ENCODE measurements at places on chromosomes 5 and 9.

DNA sequence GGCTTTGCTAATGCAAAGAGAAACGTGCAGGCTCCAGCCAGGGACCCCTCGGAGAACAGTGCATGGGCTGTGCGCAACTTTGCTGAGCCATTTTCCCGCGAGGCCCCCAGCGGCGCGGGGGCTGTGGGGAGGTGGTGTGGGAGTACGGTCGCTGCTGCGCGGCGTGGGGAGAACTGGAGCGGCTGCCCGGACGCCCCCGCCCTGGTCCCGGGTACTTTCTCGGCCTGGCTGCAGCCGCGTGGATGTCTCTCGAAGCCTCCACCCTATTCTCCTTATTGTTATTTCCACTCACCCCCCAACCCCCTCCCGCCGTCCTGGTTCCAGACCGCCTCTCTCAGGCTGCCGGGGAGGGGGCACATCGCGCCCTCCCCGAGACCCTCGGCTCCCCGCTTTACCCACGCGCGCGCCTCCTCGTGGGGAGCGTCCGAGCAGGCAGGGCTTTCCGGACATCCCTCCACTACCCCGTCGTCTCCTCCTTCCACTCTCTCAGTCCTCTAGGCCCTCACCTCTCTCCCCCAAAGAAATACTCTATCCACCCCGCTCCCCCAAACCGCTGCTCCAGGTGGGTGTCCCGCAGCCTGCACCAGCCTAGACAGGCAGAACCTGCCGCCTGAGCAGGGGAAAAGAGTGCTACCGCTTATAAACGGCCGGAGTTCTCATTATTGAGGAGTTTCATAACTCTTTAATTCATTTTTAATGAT, 68.6 kb upstream of the TBCA start:
- H3K27ac ChIP-seq = no peak overlapping the region
- H3K36me3 ChIP-seq = no peaks in the 10 kb centered on the region

DNA sequence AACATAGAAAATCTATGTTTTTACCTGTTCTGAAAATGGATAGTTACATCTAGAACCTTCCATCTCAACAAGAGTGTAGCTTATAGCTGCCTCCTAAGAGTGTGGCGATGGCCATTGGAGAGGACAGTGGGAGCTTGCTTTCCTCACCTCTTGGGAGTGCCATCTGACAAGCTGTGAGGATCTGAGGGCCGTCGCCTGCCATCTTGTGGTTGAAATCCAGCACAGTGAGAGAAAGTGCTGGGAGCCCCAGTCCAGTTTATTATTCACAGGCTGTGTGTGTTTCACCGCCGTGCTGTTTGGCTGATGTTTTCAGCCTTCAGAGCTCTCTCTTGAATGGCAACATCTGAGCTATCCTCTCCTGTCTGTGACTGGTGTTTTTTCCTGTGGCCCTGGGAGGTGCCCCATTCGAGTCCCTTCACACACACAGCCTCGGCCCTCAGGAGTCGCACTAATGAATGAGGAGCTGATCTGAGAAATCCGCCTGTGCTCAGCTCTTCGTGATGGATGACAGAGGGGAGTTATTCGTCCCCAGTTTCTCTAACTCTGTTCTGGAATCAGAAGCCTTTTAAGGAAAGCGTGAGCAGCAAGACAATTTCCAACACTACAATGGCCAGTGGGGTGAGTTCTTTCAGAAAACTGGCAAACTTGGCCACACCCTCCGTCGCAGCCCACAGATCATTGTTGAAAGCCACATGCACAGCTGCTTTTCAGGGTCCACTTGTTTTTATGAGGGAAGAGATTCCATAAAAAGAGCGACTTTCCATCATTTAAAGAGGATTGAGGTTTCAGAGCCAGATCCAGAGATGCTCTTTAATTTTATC, 170.3 kb downstream of the PDZD2 start:
- no peak overlapping the region for H3K27ac ChIP-seq
- no peaks in the 10 kb centered on the region for H3K36me3 ChIP-seq
- H3K4me3 ChIP-seq = no peak overlapping the region
- H3K4me1 ChIP-seq = no peaks in the 10 kb centered on the region

DNA sequence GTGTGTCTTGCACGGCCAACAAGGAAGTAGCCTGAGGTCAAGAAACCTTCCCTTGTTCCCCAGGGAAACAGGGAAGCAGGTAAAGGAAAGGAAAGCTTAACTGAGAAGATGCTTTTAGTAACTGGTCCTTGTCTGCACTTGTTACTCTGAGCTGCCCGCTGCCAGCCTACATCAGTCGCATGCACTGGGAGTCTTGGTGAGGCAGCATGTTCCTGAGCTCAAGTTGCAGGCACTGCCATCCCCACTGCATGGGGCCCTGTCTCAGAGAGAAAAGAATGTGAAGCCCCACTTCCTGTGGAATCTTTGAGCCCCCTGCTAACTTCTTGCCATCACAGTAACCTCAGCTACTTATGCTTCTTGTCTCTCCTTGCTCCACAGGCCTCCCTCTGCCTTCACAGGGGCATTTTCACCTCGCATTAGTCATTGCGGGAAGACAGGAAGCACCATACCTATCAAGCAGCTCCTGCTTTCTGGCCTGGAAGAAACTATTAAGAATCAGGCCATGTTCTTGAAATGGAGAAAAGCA, 344.1 kb upstream of the ADAMTSL1 start:
- no peak overlapping the region for H3K4me3 ChIP-seq
- no peak overlapping the region for H3K27ac ChIP-seq
- H3K4me1 ChIP-seq = no peaks in the 10 kb centered on the region
- no peak for DNase-seq
- H3K36me3 ChIP-seq = no peaks in the 10 kb centered on the region

DNA sequence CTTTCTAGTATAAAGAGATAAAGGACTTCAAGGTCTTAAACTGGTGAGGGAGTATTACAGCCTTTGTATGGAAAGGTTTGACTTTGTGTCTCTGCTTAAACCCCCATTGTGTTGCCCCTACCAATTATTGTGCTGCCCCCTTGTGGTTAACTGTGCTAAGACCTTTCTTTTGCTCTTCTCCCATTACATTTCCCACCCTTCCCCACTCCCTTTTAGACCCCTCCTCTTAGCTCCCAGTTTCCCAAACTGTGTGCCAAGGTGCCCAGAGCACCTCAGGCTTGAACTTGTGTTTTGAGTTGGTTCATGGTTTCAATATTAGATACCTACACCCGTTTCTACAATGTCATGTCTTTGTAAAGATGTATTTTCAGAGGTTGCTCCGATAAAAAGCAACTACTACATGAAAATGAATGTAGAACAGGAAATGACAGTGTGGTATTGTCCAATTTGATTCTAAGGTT, 2.9 kb downstream of the JAK2 start:
- peak overlapping the region; percentile 46 for H3K27ac ChIP-seq
- peak overlapping the region; percentile 73 for H3K4me3 ChIP-seq
- DNase-seq = no peak
- H3K36me3 ChIP-seq = peaks cover 16% of the 10 kb centered on the region
- H3K27me3 ChIP-seq = no peaks in the 10 kb centered on the region
- peaks cover 40% of the 10 kb centered on the region for H3K4me1 ChIP-seq

GRCh38 chr9:131385296-131385695, 8.6 kb upstream of the PRRC2B start:
- H3K27ac ChIP-seq = no peak overlapping the region
- no peak overlapping the region for H3K4me3 ChIP-seq
- H3K4me1 ChIP-seq = no peaks in the 10 kb centered on the region
- H3K27me3 ChIP-seq = no peaks in the 10 kb centered on the region
- no peak for DNase-seq

- no peak overlapping the region for H3K27ac ChIP-seq
- H3K4me1 ChIP-seq = no peaks in the 10 kb centered on the region
- no peak for DNase-seq
- no peak overlapping the region for H3K4me3 ChIP-seq
- H3K36me3 ChIP-seq = peaks cover 7% of the 10 kb centered on the region
- no peaks in the 10 kb centered on the region for H3K27me3 ChIP-seq
These were observed 200.1 kb downstream of the GAPVD1 start for GRCh38 chr9:125461636-125462190.

- H3K27ac ChIP-seq = no peak overlapping the region
- no peaks in the 10 kb centered on the region for H3K36me3 ChIP-seq
- no peak overlapping the region for H3K4me3 ChIP-seq
- peaks cover 3% of the 10 kb centered on the region for H3K4me1 ChIP-seq
- DNase-seq = no peak
- H3K27me3 ChIP-seq = no peaks in the 10 kb centered on the region
These were observed 54.0 kb upstream of the HSPB3 start for GRCh38 chr5:54401515-54401914.

- no peak overlapping the region for H3K27ac ChIP-seq
- H3K4me1 ChIP-seq = no peaks in the 10 kb centered on the region
- H3K4me3 ChIP-seq = no peak overlapping the region
- H3K36me3 ChIP-seq = no peaks in the 10 kb centered on the region
- no peaks in the 10 kb centered on the region for H3K27me3 ChIP-seq
These were observed 172.0 kb downstream of the CRB2 start for GRCh38 chr9:123527981-123528380.

DNA sequence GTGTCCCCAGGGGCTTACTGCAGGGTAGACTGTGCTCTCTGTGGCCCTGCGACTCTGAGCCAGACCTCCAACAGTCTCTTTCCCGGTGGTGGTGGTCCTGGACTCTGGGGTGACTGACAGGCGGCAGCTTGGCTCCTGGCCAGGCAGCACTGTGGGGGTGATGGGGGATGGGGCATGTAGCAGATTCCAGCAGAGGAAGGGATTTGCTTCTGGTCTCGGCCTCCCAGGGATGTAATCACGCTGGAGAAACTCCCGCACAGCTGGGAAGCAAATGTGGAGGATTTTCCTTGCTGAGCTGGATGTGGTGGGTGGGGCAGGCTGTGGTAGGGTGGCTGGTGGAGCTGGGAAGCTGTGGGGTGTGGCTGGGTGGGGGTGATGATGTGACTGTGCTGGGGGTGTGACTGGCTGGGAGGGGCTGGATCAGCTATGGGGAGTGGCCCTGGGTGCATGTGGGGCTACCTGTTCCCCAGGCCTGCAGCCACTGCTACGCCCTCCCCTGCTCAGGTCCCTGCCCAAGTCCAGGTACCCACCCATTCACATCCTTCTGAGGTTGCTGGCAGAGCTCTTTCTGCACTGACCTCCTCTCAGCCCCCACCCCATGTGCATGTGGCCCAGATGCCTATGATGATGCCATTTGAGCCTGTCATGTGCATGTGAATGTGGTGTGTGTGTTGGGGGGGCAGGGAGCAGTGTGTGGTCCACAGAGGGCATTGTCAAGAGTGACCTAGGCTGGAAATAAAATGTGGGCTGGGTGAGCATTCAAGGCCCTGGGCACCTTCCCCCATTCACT, 3.8 kb downstream of the NDST1 start:
- no peaks in the 10 kb centered on the region for H3K36me3 ChIP-seq
- H3K27me3 ChIP-seq = no peaks in the 10 kb centered on the region
- H3K4me3 ChIP-seq = no peak overlapping the region

DNA sequence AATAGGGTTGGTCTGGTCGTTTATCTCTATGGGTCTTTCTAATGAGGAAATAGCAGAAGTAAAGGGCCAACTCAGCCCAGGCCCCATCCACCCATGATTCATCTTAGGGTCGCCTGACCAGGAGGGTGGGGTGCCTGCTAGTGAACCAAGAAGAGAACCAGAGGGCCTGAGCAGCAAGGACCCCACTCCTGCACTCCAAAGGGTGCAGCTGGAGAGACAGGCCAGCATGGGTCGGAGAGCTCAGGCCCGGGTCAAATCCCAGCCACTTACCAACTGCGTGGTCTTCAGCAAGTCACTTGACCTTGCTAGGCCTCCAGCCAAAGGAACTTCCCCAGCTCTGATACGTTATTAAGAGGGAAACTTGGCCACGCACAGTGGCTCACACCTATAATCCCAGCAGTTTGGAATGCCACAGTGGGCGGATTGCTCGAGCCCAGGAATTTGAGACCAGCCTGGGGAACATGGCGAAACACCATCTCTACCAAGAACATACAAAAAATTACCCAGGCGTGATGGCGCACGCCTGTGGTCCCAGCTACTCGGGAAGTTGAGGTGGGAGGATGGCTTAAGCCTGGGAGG, 4.3 kb downstream of the BBLN start:
- no peaks in the 10 kb centered on the region for H3K4me1 ChIP-seq
- no peak overlapping the region for H3K27ac ChIP-seq
- DNase-seq = no peak
- no peak overlapping the region for H3K4me3 ChIP-seq
- H3K36me3 ChIP-seq = peaks cover 58% of the 10 kb centered on the region
- H3K27me3 ChIP-seq = no peaks in the 10 kb centered on the region

DNA sequence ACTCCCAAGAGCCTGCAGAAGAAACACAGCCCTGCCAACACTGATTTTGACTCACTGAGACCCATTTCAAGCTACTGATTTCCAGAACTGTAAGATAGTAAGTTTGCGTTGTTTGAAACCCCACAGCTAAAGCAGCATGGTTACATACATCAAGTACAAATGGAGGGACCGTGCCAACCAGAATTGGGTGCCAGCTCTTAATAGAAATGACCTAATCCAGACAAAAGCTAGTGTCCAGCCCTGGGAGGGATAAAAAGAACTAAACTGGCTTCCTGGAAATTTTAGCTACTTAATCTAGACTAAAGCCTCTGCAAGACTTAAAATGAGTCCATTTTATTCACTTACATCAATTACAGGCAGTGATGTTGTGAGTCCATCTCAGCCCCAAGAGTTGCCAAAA, 122.6 kb downstream of the ADAMTS12 start:
- no peaks in the 10 kb centered on the region for H3K36me3 ChIP-seq
- no peak overlapping the region for H3K27ac ChIP-seq
- no peaks in the 10 kb centered on the region for H3K4me1 ChIP-seq
- no peaks in the 10 kb centered on the region for H3K27me3 ChIP-seq
- no peak for DNase-seq

- H3K4me3 ChIP-seq = no peak overlapping the region
- no peaks in the 10 kb centered on the region for H3K27me3 ChIP-seq
- DNase-seq = no peak
- H3K4me1 ChIP-seq = no peaks in the 10 kb centered on the region
- no peak overlapping the region for H3K27ac ChIP-seq
These were observed 33.4 kb upstream of the SMIM32 start for GRCh38 chr5:136226401-136226800.

DNA sequence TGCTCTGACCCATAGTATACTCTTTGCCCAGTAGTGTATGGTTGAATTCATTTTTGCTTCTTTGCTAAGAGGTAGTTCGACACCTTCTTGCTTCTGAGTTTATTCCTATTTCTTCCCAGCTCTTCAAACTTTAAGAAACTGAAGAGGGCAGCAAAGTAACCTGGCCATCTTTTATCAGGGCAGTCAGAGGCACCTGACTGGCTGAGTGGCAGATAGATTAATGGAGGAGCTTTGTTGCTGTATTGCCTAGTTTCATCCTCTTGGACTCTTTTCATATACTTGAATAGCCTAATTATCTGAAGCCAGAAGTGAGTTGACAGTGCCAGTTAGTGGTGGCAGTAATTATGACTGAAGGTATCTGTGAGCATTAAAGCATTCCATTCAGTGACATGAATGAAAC, 82.5 kb downstream of the UHRF2 start:
- H3K27me3 ChIP-seq = no peaks in the 10 kb centered on the region
- H3K4me1 ChIP-seq = no peaks in the 10 kb centered on the region
- H3K27ac ChIP-seq = no peak overlapping the region
- no peak for DNase-seq

- H3K27me3 ChIP-seq = no peaks in the 10 kb centered on the region
- no peak overlapping the region for H3K4me3 ChIP-seq
- no peak for DNase-seq
- no peaks in the 10 kb centered on the region for H3K36me3 ChIP-seq
- no peaks in the 10 kb centered on the region for H3K4me1 ChIP-seq
These were observed 31.0 kb upstream of the GNA14 start for GRCh38 chr9:77679088-77679487.

GRCh38 chr5:6868171-6868570, 154.9 kb downstream of the TENT4A start:
- no peak for DNase-seq
- no peaks in the 10 kb centered on the region for H3K36me3 ChIP-seq
- no peak overlapping the region for H3K4me3 ChIP-seq
- H3K27me3 ChIP-seq = no peaks in the 10 kb centered on the region

- no peak for DNase-seq
- no peaks in the 10 kb centered on the region for H3K36me3 ChIP-seq
- H3K4me1 ChIP-seq = peaks cover 8% of the 10 kb centered on the region
- H3K27ac ChIP-seq = no peak overlapping the region
These were observed 2.1 kb downstream of the SCAI start for GRCh38 chr9:125141251-125141650.

Data from ascending aorta (tissue), 2 donors.